Stomach (tissue), 19 donors: ENCODE measurements at places on chromosomes 7 and 10. TPM values are rescaled to one million over a fixed set of nuclear protein-coding genes. Genes with fewer than 3 reads are reported as not detected.

Gene MMP21
- not detected for polyA plus RNA-seq

Gene MKI67
- polyA plus RNA-seq, result 2.3 TPM

Gene PGAM2
- polyA plus RNA-seq, result 3.1 TPM

Gene AKR1C2
- polyA plus RNA-seq, result 507 TPM

Gene UBE2D1
- polyA plus RNA-seq, result 7.3 TPM

Gene HOXA9
- 0.25 TPM for polyA plus RNA-seq

Gene IDE
- polyA plus RNA-seq, result 7.5 TPM

Gene RARRES2
- 232 TPM for polyA plus RNA-seq

Gene OGDHL
- 0.31 TPM for polyA plus RNA-seq

Gene ASB10
- polyA plus RNA-seq, result not detected

Gene BET1
- 30.5 TPM for polyA plus RNA-seq

Gene MLXIPL
- 3.1 TPM for polyA plus RNA-seq

Gene ARHGEF5
- 12.0 TPM for polyA plus RNA-seq

Gene SPDYE11
- not detected for polyA plus RNA-seq

Gene CLRN3
- polyA plus RNA-seq, result not detected

Gene PTPRE
- polyA plus RNA-seq, result 4.0 TPM

Gene KLHDC10
- polyA plus RNA-seq, result 7.9 TPM

Gene FAM237B
- not detected for polyA plus RNA-seq

Gene MYPN
- polyA plus RNA-seq, result not detected

Gene NRAP
- polyA plus RNA-seq, result 0.03 TPM

Gene LRRC18
- not detected for polyA plus RNA-seq

Gene GBX1
- not detected for polyA plus RNA-seq

Gene RASA4B
- polyA plus RNA-seq, result 23.2 TPM

Gene STEAP1
- polyA plus RNA-seq, result 5.2 TPM

Gene GRID2IP
- polyA plus RNA-seq, result 0.23 TPM

Gene CALHM3
- polyA plus RNA-seq, result not detected

Gene COL1A2
- polyA plus RNA-seq, result 51.6 TPM

Gene HGF
- polyA plus RNA-seq, result 2.7 TPM

Gene MAP3K8
- 11.9 TPM for polyA plus RNA-seq

Gene SH2D4B
- 0.03 TPM for polyA plus RNA-seq

Gene COL28A1
- polyA plus RNA-seq, result 2.5 TPM
